Right atrium auricular region (tissue), 2 donors: ENCODE measurements at places on chromosomes 2 and 18.

GRCh38 chr2:240876035-240876474 lies 7.4 kb downstream of the AGXT start:
- H3K27ac ChIP-seq: no peak overlapping the region
- no peak for DNase-seq
- no peak overlapping the region for H3K4me3 ChIP-seq
- no peaks in the 10 kb centered on the region for H3K27me3 ChIP-seq
- no peaks in the 10 kb centered on the region for H3K4me1 ChIP-seq

GRCh38 chr18:79217979-79218604 lies 148.9 kb downstream of the ATP9B start:
- no peak for DNase-seq
- H3K27ac ChIP-seq: peak overlapping the region; percentile 25
- no peaks in the 10 kb centered on the region for H3K27me3 ChIP-seq
- peaks cover 4% of the 10 kb centered on the region for H3K36me3 ChIP-seq

DNA sequence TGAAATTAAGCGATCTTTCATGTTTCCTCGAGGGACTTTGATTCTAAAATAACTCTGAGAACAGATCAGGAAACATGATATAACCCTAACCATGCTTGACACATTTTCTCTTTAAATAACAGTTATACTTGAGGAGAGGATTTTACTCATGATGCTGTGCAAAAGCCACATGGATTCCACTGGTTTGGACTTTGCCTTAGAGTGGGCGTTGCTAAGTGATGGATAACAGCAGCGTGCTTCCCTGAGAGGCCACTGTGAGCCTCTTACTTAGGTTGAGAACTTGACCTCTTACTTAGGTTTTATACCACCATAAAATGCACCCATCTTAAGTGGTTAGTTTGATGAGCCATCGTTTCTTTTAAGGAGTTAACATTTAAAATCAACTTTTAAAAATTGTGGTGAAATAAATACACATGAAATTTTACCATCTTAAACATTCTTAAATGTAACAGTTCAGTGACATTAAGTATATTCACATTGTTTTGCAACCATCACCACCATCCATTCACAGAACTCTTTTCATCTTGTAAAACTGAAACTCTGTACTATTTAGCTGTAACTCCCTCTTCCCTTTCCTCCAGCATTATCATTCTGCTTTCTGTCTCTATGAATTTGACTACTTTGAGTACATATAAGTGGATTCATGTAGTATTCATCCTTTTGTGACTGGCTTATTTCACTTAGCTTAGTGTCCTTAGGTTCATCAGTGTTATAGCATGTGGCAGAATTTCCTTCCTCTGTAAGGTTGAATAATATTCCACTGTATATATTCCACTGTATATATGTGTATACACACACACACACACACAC lies 22.6 kb downstream of the ANXA4 start:
- no peaks in the 10 kb centered on the region for H3K27me3 ChIP-seq
- H3K4me1 ChIP-seq: peaks cover 18% of the 10 kb centered on the region
- H3K4me3 ChIP-seq: no peak overlapping the region
- H3K36me3 ChIP-seq: no peaks in the 10 kb centered on the region

- no peaks in the 10 kb centered on the region for H3K36me3 ChIP-seq
- H3K27me3 ChIP-seq: no peaks in the 10 kb centered on the region
- no peak overlapping the region for H3K4me3 ChIP-seq
- no peak for DNase-seq
- H3K27ac ChIP-seq: no peak overlapping the region
Measured at GRCh38 chr2:142395291-142395690, 264.5 kb upstream of the LRP1B start.

GRCh38 chr2:230797515-230798495 lies 66.9 kb upstream of the ITM2C start:
- H3K27ac ChIP-seq: no peak overlapping the region
- H3K36me3 ChIP-seq: peaks cover 15% of the 10 kb centered on the region
- H3K4me1 ChIP-seq: no peaks in the 10 kb centered on the region

- H3K36me3 ChIP-seq: no peaks in the 10 kb centered on the region
- H3K27ac ChIP-seq: peak overlapping the region; percentile 80
- no peaks in the 10 kb centered on the region for H3K27me3 ChIP-seq
- H3K4me1 ChIP-seq: no peaks in the 10 kb centered on the region
Measured at GRCh38 chr2:85712336-85712735, 18.2 kb downstream of the GNLY start.

- H3K27me3 ChIP-seq: no peaks in the 10 kb centered on the region
- DNase-seq: no peak
- no peak overlapping the region for H3K4me3 ChIP-seq
- H3K4me1 ChIP-seq: no peaks in the 10 kb centered on the region
- no peak overlapping the region for H3K27ac ChIP-seq
Measured at GRCh38 chr2:216317831-216318520, 54.3 kb downstream of the MARCHF4 start.

DNA sequence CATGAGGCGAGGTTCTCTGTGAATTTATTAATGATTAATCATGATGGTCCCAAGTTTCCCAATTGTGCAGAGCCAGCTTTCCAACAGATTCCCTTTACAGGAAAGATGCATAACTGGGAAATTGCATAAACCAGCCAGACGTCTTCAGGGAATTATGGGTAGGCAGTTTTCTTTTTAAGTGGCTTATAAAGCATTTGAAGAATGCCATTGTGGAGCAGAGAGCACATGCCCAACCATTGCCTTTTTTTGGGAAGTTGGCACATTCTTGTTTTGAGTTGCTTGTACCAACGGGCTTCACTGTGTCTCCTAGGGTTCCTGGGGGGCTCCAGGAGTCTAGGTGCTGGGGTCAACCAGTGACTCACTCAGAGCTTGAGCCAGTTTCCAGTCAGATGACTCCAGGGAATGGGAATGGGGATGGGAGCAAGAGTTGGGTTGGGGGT lies 231.7 kb upstream of the FOSL2 start:
- H3K27me3 ChIP-seq: no peaks in the 10 kb centered on the region
- no peaks in the 10 kb centered on the region for H3K36me3 ChIP-seq
- DNase-seq: no peak
- H3K4me3 ChIP-seq: no peak overlapping the region
- H3K27ac ChIP-seq: no peak overlapping the region

DNA sequence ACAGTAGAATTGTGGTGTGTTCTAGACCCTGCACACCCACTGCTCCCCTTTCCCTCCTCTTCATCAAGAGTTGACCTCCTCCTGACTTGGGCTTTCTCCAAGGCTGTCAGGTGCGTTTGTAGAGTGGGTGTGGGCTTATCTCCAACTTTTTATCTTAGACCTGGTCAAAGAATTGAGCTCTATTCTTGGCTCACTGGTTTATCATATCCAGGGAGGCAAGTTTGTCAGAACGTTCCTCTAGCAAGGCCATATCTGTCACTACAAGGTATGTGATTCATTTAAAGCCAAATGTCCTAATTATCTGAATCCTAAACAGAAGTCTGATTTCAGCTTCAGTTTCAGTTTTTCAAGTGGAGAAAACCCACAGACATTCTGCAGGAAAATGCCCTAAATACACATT lies 117.1 kb upstream of the MGAT5 start:
- DNase-seq: no peak
- no peak overlapping the region for H3K4me3 ChIP-seq
- no peaks in the 10 kb centered on the region for H3K27me3 ChIP-seq

- H3K27ac ChIP-seq: no peak overlapping the region
- DNase-seq: no peak
- no peaks in the 10 kb centered on the region for H3K27me3 ChIP-seq
- H3K4me3 ChIP-seq: peak overlapping the region; percentile 10
Measured at GRCh38 chr18:76589316-76589715, 94.3 kb upstream of the ZNF516 start.

- no peaks in the 10 kb centered on the region for H3K4me1 ChIP-seq
- H3K27ac ChIP-seq: no peak overlapping the region
- no peak overlapping the region for H3K4me3 ChIP-seq
- DNase-seq: no peak
- no peaks in the 10 kb centered on the region for H3K36me3 ChIP-seq
Measured at GRCh38 chr2:17901246-17901645, 22.8 kb downstream of the KCNS3 start.

- no peak for DNase-seq
- H3K4me3 ChIP-seq: no peak overlapping the region
- peaks cover 9% of the 10 kb centered on the region for H3K4me1 ChIP-seq
Measured at GRCh38 chr2:85534881-85535280, 4.1 kb upstream of the MAT2A start.

GRCh38 chr2:97808816-97809215 lies 95.4 kb downstream of the ZAP70 start:
- peaks cover 37% of the 10 kb centered on the region for H3K36me3 ChIP-seq
- H3K27ac ChIP-seq: no peak overlapping the region
- DNase-seq: no peak
- H3K4me1 ChIP-seq: no peaks in the 10 kb centered on the region
- no peaks in the 10 kb centered on the region for H3K27me3 ChIP-seq
- H3K4me3 ChIP-seq: no peak overlapping the region

DNA sequence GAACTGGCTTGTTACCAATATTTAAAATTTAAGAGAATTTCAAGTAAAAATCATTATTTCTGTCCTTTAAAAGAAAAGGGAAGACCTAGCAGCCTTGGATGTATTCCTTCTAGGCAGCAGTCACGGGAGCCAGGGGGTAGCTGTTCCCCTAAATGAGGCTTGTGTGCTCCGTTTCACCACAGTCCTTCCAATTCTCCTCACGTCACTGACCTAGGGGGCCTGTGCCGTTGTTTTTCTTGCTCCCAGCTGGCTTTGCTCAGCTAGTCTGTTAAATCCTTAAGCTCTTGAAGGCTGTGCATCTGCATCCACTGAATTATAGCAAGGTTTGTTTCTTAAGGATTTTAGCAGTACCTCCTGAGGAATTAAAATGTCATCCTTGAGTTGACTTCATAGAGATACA lies 9.9 kb downstream of the KLHL23 start:
- no peak for DNase-seq
- no peaks in the 10 kb centered on the region for H3K27me3 ChIP-seq
- no peak overlapping the region for H3K4me3 ChIP-seq
- H3K27ac ChIP-seq: no peak overlapping the region

GRCh38 chr2:160836755-160837154 lies 323.5 kb upstream of the TANK start:
- no peak for DNase-seq
- H3K4me1 ChIP-seq: no peaks in the 10 kb centered on the region
- H3K27ac ChIP-seq: no peak overlapping the region
- no peak overlapping the region for H3K4me3 ChIP-seq
- no peaks in the 10 kb centered on the region for H3K27me3 ChIP-seq

DNA sequence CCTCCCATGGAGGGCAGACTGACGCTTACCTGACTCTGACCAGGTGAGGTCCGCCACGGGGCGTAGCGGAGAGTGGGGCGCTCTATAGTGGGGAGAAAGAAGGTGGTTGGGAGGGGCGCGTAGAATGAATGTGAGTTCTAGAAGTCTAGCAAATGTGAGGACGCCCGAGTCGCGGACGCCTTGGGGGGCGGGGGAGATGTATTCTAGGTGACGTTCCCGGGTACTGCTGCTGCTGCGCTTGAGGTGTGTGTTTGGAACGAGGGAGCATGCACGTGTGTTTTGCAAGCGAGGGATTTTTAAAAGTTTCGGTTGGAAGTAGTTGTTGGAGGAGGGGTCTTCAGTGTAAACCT lies 758 bp downstream of the RIF1 start:
- H3K27me3 ChIP-seq: no peaks in the 10 kb centered on the region
- H3K27ac ChIP-seq: peak overlapping the region; percentile 96

DNA sequence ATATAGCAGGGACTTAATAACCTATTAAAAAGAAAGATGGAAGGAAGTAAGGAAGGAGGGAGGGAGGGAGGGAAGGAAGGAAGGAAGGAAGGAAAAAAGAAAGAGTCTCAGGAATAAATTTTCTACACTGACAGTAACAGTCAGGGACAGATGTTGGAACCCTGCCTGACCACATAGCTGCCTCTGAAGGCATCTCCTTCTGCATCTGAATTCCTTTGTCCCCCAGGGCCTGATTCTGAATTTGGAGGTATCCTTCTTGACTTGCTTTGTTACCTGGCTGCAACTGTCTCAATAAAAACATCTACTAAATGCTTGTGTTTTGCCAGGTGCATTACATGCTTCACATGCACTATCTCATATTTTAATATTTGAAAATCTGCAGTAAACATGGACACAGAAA lies 17.4 kb upstream of the LRATD1 start:
- H3K36me3 ChIP-seq: no peaks in the 10 kb centered on the region
- no peak for DNase-seq
- no peak overlapping the region for H3K27ac ChIP-seq

GRCh38 chr2:101725038-101725437 lies 27.5 kb downstream of the MAP4K4 start:
- no peak for DNase-seq
- H3K4me1 ChIP-seq: no peaks in the 10 kb centered on the region
- H3K36me3 ChIP-seq: no peaks in the 10 kb centered on the region
- no peak overlapping the region for H3K27ac ChIP-seq
- H3K4me3 ChIP-seq: no peak overlapping the region

DNA sequence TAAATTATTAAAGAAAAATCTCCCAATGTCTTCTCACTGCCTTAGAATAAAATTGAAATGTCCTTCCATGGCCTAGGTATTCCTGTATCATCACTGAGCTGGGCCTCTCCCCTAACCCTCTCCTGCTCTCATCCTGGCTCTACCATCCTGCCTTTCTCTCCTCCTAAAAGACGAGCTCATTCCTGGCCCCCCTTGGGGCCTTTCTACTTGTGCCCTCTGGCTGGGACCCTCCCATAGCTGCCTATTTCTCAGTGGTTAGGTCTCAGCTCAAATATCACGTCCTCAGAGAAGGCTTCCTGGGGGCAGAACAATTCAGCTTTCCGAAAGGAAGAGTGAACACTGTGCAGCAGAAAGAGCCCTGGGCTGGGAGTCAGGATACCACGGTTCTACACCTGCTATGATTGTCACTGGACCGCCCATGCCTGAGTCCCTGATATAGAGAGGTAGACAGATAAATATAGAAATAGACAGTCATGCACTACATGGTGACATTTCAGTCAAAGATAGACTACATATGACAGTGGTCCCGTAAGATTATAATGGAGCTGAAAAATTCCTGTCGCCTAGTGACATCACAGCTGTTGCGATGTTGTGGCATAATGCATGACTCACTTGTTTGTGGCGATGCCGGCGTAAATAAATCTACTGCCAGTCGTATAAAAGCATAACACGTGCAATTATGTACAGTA lies 9.4 kb downstream of the DNPEP start:
- DNase-seq: no peak
- no peak overlapping the region for H3K4me3 ChIP-seq
- H3K4me1 ChIP-seq: no peaks in the 10 kb centered on the region
- no peak overlapping the region for H3K27ac ChIP-seq
- peaks cover 50% of the 10 kb centered on the region for H3K36me3 ChIP-seq
- H3K27me3 ChIP-seq: no peaks in the 10 kb centered on the region

DNA sequence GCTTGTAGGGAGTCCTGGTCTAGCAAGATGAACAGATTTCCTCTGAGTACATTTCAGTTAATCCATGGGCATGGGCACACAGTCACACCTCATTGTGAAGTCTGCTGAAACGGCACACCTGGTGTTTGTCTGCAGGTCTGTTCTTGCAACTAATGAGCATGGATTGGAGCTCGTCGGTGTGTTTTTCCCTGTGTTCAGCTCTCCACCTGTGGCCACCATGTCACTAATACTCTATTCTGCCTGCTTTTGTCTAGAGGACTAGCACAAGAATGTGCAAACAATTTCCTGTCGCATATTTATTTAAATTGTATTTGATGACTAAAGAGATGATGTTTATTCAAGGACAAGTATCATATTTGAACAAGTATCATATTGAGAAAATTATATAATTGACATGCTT lies 24.5 kb upstream of the PPP4R1 start:
- no peak for DNase-seq
- H3K36me3 ChIP-seq: no peaks in the 10 kb centered on the region
- peaks cover 11% of the 10 kb centered on the region for H3K4me1 ChIP-seq
- no peaks in the 10 kb centered on the region for H3K27me3 ChIP-seq
- H3K4me3 ChIP-seq: no peak overlapping the region
